ENCODE measurements at places on chromosomes 7 and 10.

- DNase-seq: no peak
Measured at GRCh38 chr7:94173436-94173835, 169.3 kb upstream of the BET1 start.

DNA sequence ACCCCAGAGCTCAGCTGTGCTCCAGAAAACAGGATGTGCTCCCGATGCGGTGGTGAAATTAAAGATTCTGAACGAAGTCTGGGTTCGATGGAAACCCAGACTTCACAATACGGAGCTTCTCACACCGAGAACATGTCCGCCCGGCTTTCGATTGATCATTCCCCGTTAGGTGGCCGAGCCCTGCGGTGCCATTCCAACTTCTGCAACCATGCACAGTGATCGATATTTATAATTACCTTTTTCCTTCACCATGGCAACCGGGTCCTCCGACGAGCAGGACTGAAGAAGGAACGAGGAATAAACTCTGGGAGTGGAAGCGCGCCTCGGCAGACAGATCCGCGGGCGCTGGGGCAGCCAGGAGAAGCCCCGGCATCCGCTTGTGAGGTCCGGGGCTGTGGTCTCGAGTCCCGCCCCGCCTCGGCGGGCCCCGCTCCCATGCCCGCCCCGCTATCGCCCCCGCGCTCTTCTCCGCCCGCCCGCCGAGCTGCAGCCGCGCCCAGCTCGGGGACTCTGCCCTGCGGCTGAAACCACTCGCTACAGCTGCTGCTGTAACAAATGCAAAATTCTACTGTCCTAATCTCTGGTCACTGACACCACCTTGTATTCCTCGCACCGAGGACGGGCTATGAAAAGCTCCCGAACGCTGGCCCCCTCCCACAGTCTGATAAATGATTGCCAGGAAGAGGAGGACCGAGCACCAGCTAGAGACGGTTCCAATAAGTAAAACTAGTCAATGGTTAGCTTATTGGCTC lies 26.2 kb downstream of the ABLIM1 start:
- DNase-seq: peak; percentile 7

GRCh38 chr10:98456043-98456570 lies 9.4 kb upstream of the HPS1 start:
- DNase-seq: peak; percentile 31

DNA sequence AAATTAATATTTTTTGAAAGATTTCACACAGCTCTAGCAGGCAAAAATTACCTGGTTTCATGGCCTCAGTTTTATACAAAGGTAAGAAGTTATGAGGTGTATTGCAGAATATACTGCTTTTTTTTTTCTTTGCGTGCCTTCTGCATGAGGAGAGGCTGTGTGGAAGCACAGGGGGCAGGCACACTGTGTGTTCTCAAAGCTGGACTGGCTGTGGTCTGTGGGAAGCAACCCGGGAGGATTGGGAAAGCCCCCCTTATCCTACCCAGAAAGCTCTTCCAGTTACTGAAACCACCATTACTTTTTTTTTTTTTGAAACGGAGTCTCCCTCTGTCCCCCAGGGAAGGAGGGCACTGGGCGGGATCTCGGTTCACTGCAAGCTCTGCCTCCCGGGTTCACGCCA lies 25.0 kb downstream of the ADARB2 start:
- no peak for DNase-seq

All from globus pallidus (tissue), 1 donor.